ENCODE measurements at places on chromosomes 6 and 20.

GRCh38 chr6:159059885-159060506 is 15.2 kb upstream of the TAGAP start:
- no peak for DNase-seq

GRCh38 chr20:56630086-56630493 is 984 bp downstream of the TFAP2C start:
- no peak for DNase-seq

GRCh38 chr20:1315804-1316203 is 13.1 kb downstream of the SDCBP2 start:
- DNase-seq: no peak

DNA sequence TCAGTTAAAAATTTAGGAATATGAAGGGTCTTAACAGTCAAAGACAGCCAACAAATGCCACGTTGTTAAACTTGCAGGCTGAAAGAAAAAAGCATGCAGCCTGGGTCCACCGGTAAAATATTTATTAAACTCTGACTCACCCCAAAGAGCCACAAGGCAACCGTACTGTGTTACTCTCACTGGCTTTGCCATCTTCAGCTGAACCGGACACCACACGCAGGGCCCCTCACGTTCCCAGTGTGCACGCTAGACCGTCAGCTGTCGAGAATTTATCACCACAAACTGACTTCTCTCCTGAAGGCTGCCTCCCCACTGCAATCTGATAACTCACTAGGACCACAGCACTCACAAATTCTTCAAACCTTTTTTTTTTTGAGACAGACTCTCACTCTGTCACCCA is 30.7 kb downstream of the HUS1B start:
- DNase-seq: no peak

DNA sequence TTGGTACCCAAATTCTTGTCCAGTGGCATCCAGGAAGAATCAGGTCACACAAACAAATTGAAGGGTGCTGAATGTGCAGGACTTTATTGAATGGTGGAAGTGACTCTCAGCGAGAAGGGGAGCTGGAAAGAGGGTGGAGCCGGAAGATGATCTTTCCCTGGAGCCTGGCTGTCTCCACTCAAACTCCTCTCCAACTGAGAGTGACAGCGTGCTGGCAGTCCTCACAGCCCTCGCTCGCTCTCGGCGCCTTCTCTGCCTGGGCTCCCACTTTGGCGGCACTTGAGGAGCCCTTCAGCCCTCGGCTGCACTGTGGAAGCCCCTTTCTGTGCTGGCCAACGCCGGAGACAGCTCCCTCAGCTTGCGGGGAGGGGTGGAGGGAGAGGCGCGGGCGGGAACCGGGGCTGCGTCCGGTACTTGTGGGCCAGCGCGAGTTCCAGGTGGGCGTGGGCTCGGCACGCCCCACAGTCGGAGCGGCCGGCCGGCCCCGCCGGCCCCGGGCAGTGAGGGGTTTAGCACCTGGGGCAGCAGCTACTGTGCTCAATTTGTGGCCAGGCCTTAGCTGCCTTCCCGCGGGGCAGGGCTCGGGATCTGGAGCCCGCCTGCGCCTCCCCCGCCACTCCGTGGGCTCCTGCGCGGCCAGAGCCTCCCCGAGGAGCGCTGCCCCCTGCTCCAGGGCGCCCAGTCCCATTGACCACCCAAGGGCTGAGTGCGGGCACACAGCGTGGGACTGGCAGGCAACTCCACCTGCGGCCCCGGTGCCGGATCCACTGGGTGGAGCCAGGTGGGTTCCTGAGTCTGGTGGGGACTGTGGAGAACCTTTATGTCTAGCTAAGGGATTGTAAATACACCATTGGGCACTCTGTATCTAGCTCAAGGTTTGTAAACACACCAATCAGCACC is 26.7 kb upstream of the MBOAT1 start:
- no peak for DNase-seq

GRCh38 chr6:149701714-149702113 is 16.2 kb downstream of the LATS1 start:
- DNase-seq: no peak

DNA sequence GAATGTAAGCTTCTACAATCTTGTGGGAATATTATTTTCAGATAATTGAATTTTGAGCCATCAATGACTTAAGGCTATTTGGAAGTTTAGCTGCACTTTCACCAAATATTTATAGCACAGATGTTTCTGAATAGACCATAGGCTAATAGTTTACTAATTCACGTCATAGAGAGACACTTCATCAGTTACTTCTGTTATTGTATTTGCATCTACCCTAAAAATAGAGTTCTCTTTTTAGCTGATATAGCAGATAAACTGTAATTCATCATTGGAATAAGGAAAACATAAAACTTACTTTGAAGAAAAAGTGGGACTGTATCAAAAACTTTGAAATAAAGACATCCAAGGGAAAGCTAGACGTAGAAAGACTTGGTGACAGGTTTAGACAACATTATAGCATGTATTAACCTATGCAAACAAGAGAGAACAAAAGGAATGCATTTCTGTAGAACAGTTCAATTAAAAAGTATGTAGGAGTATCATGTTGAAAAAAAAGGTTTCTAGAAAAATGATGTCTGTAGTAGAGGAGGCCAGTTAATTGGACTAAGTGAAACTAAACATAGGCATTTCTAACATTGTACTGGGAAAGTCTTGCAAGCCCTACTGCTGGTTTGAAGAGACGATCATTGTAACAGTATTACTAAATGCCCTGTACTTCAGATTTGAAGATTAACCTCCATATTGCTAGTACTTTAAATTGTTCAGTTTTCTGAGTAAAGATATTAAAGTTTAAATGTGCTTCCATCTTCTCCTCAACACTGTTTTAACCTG is 123.3 kb downstream of the ZFAND3 start:
- no peak for DNase-seq

DNA sequence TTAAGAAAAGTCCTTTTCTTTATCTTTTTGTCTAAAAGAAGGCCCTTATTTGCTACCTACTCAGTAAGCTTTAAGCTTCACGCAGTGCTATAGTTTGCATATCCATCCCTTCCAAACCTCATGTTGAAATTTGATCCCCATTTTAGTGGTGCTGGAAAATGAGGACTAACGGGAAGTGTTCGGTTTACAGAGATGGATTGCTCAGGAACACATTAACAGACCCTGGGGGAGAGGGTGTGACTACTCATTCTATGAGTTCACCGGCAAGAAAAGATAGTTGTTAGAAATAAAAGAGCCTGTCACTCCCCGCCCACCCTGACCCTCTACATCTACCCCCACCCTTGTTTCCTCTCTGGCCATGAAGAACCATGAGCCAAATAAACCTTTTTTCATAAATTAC is 546.2 kb downstream of the MEI4 start:
- DNase-seq: no peak

DNA sequence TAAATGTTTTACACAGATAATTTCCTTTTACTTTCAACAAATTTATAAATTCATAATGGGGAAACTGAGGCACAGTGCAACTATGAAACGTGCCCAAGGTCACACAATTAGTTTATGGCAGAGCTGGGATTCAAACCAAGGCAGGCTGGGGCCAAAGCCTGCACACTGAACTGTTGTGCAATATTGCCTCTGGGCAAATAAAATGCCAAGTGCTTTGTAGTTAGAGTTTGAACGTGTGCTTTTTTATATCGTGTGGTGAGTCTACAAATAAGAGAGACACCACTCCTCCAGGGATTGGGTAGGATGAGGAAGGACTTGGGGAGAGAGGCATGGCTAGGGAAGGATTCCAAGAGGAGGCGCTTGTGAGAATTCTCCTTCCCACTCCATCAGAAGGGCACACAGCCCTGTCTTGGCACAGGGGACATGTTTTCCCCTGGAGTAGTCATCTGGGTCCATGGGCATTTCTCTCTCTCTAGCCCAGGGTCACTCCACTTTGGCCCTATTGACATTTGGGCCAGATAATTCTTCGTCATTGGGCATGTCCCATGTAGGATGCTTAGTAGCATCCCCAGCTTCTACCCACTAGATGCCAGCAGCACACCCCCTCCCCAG is 2.8 kb upstream of the CDH22 start:
- DNase-seq: no peak

GRCh38 chr6:39381550-39382140 is 59.1 kb upstream of the KCNK16 start:
- no peak for DNase-seq

- no peak for DNase-seq
Observed at GRCh38 chr6:29755295-29755871, 32.1 kb downstream of the HLA-F start.

GRCh38 chr6:74458536-74458935 is 747.3 kb downstream of the COL12A1 start:
- DNase-seq: no peak

GRCh38 chr6:39226639-39227329 is 2.5 kb downstream of the KCNK5 start:
- DNase-seq: no peak

GRCh38 chr20:19682249-19682648 is 75.8 kb upstream of the RIN2 start:
- no peak for DNase-seq

DNA sequence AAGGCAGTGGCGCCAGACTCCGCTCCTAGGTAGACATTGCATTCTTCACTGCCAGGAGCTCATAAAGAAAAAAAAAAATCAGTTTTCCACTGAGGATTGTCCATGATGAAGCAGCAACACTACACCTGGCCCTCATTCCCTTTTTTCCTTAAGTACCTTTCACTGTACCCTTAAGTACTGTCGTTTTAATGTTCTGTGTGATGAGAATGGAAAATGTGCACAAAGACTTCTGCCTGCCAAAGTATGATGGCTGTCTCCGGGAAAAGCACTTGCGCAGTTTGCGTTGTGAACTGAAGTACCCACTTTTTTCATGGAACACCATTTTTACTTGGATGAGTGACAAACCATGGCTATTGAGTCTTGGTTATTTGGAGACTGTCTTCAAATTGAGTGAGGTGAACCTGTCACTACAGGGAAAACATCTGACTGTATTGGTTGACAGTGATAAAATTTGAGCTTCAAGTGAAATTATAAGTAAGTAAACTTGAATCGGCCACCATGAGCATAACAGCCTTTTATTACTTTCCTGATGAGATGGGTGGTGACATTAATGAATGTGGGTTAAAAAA is 104.8 kb downstream of the NCOA3 start:
- no peak for DNase-seq

- DNase-seq: no peak
Observed at GRCh38 chr6:17448165-17448564, 54.8 kb downstream of the CAP2 start.

DNA sequence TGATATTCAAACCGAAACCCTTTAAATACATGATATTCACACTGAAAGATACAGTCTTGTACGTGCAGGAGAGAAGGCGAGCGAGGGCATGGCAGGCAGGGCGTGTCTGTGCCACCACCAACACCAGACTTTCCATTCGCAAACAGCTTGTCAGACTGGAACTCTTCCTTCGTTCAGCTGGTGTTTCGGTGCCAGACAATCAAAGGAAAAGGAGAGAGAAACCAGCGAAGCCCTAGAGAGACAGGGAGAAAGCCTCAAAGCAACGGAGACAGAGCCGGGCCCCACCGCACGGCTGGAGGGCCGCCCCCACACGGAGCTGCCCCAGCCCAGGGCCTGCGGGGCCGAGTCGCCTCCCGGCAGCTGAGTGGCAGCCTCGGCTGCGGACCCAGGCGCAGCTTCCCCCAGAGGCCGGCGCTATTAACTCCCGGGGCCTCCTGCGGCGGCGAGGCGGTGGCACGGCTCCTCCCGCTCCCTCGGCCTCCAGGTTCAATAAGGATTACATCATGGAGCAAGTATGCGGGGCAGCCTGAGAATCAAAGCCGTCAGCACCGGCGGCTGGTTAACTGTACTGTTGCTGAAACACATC is 32.1 kb upstream of the NR2E1 start:
- DNase-seq: no peak

GRCh38 chr6:136158387-136158821 is 91.7 kb downstream of the MTFR2 start:
- DNase-seq: no peak

- DNase-seq: no peak
Observed at GRCh38 chr6:13992417-13993055, 67.8 kb downstream of the RNF182 start.

GRCh38 chr20:9949563-9949962 is 85.2 kb upstream of the ANKEF1 start:
- DNase-seq: no peak

DNA sequence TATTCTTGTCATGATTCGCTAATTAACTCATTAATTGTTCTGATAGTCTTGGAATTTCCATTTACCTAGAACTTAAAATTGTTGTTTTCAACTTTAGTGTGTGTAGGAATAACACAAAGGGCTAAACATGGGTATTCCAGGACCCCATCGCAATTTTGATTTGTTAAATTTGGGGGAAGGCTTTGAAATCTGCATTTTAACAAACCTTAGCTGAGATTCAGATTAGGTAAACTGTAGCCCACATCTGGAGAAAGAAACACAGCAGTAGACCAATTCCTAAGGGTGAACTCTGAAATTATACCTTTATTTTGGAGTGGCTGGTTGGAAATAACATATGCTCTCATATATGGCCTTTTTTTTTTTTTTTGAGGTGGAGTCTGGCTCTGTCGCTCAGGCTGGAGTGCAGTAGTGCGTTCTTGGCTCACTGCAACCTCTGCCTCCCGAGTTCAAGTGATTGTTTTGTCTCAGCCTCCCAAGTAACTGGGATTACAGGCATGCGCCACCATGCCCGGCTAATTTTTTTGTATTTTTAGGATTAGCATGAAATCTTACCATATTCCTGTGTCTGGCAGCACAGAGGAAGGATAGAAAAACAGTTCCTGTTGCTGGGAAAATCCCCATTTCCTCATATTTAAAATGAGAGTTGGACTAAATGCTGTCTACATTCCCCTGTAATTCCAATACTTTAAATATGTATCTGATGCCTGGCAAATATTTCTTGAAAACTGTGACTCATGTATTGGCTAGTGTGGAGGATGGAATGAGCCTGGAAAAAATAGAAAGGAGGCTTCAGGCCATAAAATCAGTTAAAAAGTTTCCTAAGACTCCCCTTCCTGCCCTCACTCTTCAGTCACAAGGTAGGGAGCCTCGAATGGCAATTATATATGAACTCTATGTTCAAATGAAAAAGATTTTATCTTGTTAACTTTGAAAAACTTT is 96.7 kb upstream of the FAM184A start:
- DNase-seq: no peak

- no peak for DNase-seq
Observed at GRCh38 chr6:74750826-74751225, 455.0 kb downstream of the COL12A1 start.

DNA sequence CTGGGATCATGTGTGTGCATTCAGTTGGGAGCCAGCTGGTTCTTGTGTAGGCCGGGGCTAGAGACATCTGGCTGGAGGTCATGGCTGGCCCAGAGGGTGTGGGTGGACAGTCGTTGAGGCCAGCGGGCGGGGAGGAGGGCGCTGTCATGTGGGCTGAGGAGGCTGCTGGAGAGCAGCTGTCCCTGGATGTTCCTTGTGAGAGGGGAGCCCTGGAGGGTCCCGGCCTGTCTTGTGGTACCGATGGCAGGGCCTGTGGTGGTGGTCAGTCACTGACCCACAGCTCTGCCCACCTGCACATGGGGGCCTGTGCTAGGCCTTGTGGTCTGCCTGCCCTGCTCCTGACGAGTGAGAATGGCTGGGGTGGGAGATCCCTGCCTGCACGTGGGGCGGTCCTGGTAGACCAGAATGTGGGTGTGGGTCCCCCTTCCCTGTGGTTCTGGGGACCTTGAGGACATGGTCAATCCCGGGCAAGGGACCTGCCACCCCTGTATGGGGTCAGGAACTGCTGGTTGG is 1.9 kb upstream of the C20orf204 start:
- no peak for DNase-seq
